ENCODE measurements at places on chromosomes 1 and 21.

DNA sequence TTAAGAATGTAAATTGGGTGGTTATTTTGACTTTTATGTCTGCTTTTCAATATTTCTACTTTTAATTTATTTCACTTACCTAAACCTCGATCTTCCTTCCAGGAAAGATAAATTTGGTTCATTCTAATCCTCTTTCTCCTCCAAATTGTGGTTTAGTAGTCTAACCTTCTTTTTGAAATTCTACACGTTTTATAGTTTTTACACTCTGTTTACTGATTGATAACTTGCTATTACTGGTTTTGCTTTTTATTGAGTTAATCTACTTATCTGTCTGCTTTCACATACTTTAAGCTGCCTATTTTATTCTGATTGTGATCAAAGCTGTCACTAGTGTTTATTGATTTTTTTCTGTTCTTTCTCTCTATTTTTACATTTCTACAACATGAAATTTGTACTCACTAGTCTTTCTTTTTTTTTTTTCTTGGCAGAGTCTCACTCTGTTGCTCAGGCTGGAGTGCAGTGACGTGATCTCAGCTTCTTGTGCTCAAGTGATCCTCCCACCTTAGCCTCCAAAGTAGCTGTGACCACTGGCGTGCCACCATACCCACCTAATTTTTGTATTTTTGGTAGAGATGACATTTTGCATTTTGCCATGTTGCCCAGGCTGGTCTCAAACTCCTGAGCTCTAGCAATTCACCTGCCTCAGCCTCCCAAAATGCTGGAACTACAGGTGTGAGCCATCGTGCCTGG, 27.9 kb upstream of the ERRFI1 start:
- no peak for DNase-seq

- DNase-seq, result no peak
Measured at GRCh38 chr1:98906809-98907208, 97.9 kb downstream of the PLPPR5 start.

DNA sequence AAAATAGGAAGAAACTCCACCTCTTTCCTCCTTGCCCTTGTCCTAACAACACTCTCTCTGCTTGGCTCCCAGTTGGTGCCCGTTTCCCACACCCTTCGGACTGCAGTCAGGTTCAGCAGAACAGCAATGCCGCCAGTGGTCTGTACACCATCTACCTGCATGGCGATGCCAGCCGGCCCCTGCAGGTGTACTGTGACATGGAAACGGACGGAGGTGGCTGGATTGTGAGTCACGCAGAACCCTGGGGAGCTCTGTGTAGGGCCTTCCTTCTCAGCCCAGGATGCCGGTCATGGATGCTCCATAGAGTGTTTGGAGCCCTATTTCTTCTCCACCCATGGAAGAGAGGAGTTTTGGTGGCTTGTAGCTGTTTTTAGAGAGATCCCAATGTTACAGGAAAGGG, 60.9 kb downstream of the TNN start:
- no peak for DNase-seq

DNA sequence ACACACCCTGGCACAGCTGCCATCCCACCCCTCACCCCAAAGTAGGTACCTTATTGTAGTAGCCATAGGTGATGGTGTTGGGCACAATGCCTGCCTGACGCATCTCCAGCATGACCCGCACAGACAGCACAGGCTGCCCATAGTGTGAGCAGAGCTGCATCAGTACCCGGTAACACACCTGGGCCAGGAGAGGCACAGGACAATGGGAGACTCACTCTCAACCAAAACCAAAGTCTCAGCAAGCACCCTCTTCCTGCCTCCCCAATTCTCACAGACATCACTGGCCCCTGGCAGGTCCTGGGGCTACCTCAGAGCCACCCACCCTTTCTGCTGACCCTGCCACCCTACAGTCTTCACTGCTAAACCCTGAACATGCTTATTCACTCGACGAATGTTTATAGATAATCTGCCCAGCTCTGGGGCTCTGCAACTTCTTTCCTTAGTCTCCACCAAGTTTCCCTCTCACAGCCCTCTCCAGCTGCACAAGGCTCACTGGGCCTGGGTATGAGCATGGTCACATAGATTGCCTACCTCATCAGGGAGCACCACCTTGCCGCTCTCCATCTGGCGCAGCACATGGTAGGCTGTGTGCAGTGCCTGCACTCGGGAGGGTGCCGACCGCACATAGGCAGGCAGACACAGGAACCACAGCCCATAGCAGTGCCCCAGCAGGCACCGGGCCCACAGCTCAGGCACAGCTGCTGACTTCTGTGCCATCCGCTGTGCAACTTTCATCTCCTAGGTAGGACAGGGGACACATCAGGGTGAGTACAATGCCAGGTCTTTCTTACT, 10.3 kb downstream of the DENND4B start:
- DNase-seq, result no peak

- no peak for DNase-seq
Measured at GRCh38 chr1:95766036-95766435, 532.0 kb downstream of the RWDD3 start.

- no peak for DNase-seq
Measured at GRCh38 chr1:13500806-13501205, 13.0 kb downstream of the LRRC38 start.

DNA sequence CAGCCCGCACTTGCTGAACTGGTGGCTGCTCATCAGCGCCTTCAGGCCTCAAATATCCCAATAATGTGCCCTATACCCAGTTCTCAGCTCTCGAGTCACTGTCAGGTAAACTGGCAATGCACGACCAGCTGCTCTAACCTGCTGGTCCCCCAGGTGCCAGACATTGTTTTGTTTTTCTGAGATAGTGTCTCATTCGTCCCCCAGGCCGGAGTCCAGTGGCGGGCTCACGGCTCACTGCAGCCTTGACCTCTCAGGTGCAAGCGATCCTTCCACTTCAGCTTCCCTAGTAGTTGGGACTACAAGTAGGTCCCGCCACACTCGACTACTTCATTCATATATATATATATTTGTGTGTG, 1.0 kb upstream of the NADK start:
- DNase-seq, result no peak

DNA sequence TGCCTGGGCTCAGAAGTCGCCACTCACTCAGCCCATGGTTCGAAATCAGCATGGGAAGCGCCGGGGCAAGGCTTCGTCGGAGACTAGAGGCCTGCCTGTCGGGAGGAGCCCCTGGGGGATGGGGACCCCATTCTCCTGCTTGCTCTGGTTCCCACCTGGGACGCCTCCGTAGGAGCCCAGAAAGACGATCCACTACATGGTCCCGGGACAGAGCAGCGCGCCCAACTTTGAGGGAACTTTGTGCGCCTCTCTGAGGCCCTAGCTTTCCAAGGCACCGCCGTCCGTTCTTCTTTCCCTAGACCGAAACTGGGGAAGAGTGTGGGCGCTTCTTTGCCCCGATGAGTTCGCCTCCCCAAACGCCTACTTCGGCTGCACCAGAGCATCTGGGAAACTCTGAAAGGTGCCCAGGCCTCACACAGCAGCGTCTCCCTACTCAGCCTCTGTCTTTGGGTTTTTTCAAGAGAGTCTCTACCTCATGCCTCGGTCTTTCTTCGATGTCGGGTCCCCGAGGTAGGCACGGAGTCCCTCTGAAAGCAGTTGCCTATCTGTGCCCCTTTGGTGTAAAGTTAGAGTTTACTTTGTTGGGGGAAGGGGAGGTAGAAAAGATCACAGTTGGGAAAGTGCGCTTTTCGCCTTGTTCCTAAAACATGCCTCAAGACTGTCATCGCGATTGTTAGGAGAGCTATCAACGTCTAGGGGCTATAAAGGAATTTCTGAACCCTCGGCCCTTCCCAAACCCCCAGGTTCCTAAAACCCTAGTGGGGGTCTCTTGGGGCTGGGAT, 14.0 kb downstream of the NR5A2 start:
- no peak for DNase-seq

GRCh38 chr1:160114085-160114484, 1.5 kb upstream of the ATP1A2 start:
- DNase-seq, result no peak

- no peak for DNase-seq
Measured at GRCh38 chr1:154414606-154415005, 9.5 kb downstream of the IL6R start.

GRCh38 chr1:42817976-42818375, 779 bp upstream of the SVBP start:
- DNase-seq, result no peak

DNA sequence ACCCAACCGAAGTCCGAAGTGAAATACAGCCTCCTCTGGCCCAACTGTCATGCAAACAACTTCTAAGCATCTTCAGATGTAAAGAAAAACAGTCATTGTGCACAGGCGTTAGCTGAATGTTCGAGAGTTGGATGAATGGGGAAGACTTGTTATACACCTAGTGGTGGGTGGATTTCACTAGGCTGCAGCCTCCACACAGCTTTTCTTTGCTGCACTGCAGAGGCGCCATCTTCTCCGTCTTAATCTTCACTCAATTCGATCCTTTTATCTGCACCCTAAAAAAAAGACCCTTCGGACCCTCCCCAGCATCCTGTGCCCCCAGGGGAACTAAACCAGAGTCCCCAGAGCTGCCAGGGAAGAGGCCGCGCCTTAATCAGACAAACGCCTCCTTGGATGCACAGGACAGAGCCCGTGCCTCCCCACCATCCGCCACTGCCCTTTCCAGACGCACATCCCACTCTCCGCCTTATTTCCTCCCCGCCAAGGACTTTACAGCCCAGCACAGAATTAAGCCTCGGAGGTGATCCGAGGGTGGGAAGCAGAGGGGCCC, 1.4 kb downstream of the APP start:
- DNase-seq, result no peak

DNA sequence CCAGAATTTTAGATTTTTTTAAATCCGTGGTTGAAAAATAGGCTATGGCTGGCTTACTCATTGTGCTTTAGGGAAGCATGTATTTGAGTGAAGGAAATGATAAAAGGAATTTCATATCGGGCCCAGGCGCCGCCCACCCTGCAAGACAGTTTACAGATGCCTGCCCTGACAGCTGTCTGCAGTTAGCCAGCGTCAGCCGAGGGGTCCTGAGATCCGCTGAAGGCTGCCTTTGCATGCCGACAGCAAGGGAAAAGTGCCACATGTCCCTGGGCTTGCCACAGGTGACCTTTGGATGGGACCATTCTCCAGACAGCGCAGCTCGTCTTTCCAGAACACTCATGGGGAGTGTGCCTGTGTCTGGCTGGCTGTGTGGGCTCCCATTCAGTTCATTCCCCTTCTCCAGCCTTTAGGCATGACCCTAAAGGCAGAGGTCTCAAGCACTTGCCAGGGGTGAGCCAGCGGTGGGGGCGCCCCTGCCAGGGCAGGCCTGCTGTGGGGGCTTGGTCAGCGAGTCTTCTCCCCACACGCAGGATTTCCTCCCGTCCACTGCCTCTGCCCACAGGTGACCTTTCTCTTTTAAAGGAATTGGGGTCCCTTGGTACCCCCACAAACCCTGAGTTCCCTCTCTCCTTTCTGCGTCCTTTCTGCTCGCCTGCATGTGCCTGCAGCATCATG, 46.1 kb upstream of the TRAPPC10 start:
- DNase-seq, result no peak

DNA sequence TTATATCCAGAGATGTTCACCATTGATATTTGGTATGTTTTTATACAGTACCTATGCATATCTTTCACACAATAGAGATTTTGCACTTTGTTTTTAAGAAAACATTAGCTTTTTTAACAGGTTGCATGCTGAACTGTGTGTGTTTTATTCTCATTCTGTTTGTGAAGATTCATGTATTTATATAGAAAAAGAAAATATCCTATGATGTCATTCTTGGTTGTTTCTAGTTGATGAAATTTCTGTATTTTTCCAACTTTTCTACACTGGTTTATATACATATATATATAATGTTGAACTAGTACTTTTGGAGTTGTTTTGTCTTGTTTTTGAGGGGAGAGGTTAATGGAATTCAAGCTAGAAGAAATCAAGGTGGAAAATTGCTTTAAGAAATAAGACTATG, 143.8 kb downstream of the MATN1 start:
- DNase-seq, result no peak

- DNase-seq, result no peak
Measured at GRCh38 chr21:33660406-33660805, 18.1 kb downstream of the ITSN1 start.

- no peak for DNase-seq
Measured at GRCh38 chr1:79633456-79633855, 626.9 kb upstream of the ADGRL4 start.

DNA sequence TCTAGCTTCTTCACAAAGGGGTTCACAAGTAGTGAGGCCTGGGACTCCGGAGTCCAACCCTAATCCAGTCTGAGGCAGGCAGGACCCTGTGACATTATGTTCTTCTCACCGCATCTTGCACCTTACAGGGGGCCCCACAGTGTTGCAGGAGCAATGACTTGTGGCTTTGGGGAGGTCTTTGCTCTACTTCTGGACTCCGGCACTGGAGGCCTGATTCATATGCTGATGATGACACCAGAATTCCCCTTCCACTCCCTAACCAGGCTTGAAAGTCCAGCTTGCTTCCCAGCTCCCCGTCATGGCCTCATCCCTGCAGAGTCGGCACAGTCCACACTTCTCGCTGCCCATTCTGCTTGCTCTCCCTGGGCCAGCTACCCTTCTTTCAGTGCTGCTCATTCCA, 96.3 kb upstream of the SLC44A3 start:
- no peak for DNase-seq

DNA sequence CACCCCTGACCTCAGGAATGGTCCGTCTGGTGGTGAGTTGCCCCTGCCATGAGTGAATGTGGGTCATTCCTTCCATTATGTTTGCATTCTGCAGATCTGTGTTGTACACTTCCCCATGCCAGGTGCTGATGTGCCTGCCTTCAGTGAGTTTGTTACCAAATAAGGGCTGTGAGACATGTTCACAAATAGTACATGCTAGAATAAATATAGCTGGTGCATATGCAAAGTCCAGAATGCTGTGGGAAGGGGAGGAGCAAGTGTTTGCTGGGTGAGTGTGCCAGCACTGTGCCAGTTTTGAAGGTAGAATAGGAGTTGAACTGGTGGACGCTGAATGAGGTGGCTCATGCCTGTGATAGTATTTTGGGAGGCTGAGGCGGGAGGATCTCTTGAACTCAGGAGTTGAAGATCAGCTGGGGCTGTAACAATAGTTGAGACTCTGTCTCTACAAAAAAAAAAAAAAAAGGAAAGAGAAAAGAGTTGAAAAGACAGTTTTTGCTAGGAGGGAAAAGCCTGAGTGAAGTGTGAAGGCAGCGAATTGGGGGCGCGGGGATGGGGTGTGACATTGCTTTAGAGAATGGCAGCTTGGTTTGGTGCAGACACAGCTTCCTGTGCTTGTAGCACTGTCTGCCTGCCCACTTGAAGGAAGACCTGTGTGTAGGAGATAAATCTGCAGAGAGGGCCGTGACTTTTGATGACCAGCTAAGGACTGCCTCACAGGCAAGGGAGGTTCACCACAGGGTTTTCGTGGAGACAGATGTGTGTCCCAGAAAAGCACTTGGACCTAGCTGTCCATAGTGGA, 61.1 kb downstream of the LGR6 start:
- DNase-seq, result no peak

DNA sequence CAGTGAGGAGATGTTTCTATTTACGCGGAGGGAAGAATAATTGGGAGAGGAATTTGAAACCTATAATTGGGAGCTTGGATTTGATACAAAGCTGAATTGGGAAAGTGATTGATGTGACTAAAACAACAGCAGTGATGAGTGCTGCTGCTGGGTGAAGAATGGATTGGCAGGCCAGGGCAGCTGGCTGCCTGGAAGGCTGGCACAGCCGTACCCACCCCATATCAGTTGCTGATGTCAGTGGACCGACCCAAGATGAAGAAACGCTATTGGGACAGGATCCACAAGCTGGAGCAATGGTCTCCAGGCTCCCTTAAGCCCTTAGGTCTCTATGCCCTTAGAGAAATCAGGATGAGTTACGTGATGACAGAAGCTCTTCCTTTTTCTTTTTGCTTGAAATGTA, 47.4 kb downstream of the GRIK1 start:
- DNase-seq, result no peak

- no peak for DNase-seq
Measured at GRCh38 chr1:196689001-196689400, 37.2 kb downstream of the CFH start.

- DNase-seq, result no peak
Measured at GRCh38 chr1:41837691-41838090, 81.0 kb downstream of the HIVEP3 start.
